ENCODE measurements at places on chromosomes 11 and 22.
A peak's percentile ranks its signal among the peaks of the same experiment; 100 is the strongest.

DNA sequence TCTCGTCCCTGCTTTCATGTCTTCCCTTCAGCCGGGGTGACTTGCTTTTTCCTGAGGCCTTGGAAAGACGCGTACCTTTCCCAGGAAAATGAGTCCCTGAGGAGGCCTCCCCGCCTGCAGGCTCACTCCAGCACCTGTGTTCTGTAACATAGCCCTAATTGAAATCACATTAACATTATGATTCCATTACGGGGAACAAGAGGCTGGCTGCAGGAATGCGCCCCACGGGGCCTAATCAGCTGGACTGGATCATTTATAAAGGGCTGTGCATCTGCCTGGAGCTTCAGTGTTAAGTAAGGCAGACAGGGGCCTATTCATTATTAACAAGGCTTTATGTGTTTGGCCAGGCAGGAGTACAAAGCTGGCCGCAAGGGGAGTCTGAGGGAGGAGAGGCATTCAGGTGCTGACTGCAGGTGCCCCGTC, 41.9 kb upstream of the TSPAN18 start:
- DNase-seq = no peak

GRCh38 chr11:103114836-103115235, 5.6 kb downstream of the DYNC2H1 start:
- no peak for DNase-seq

DNA sequence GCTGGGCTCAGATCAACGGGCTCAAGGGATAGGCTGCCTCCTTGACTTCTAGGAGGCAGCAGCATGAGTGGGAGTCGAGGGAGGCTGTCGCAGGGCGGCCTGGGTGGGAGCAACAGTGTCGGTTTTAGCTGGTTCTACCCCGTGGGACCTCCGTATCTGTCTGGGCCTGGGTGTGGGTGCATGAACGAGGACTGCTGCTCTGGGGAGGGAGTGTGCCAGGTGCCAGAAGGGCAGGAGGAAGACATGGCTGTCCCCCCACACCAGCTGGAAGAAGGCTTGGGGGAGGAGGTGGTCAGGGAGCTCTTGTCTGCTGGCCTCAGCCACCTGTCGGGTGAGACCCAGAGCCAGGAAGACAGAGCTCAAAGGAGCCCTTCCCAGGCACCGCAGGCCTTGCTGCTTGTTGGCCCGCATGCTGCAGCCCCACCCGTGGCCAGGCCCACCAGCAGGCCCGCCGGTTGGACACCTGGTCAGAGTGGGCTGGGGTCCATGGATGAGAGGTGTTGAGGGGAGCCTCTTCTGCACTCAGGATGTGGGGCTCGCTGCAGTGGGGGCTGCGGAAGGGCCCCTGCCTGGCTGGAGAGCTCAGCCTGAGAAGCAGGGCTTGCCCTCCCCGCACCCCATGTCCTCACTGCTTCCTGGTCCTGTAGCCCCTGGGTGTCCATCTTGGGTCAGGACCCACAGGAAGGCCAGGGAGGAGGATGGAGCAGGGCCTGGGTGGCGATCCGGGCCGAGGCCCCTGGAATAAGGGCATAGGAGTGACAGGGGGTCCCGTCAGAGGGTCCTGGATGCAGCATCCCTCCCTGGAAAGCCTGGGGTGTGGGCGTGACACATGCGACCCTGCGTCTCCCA, 3.4 kb downstream of the CEND1 start:
- no peak for DNase-seq

DNA sequence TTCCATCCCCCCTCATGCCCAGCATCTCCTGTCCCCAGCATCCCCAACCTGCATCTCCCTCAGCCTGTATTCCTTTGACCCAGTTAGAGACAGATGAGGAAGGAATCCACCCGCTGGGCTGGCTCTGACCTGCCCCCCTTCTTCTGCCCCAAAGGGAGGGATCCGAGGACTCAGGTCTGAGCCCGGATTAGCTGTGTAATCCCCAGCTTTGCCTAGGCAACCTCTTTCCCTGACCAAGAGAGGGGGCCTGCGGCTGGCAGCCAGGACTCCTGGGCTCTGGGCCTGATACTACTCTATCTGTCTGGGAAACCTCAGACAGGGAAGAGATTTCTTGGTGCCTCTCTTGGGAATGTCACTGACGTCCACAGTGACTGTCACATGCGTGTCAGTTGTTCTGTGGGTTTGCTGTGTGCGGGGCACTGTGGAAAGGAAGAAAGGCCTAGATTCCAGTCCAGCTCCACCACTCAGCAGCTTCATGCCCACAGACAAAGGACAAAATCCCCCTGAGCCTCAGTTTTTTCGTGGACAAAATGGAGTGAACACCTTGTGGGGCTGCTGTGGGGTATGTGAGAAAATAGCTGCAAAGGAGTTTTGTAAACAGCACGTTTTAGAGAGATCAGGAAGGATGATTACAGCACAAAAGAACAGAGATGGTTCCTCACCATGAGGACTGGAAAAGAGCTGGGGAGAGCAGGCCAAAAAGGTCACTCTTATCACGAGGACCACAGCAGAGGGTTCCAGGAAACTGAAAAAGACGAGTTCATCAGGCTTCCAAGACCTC, 1.3 kb upstream of the NDUFV1 start:
- no peak for DNase-seq

- peak; percentile 17 for DNase-seq
Measured at GRCh38 chr11:75260396-75261170, 20.0 kb downstream of the TPBGL start.

DNA sequence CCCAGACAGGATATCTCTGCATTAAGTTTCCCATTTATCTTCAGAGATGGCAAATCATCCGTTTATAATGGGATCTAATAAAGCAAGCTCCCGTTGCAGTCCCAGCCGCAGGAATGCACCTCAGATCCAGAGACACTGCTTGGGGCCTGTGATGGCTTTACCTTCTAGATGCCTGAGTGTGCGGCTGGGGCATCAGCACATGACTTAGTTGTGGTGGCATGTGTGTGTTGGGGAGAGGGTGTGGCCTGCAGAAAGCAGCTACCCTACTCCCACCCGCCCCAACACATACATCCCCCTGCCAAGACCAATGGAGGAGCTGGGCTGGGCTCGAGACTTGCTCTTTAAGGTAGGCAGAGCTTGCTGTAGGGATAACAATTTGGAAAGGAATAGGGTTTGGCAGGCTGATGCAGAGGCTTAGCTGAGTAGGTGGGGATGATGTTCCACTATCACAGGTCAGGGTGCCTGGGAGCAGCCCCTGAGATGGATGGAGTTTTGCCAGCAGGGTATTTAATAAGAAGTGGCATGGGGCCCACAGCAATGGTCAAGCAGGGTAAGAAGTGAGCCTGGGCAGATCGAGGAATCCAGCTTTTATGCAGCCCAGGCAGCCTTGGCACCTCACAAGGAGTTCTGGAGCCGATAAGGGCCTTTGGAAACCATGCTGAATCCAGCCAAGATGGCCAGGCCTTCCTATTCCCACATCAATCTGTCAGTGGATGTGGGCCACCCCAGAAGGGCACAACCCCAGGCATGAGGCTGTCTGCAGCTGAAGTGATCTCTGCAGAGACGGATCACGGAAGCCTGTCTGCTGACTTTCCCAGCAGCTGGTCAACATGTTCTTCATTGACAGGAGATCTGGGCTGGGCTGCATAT, 601.3 kb downstream of the BUD13 start:
- DNase-seq = no peak

- DNase-seq = no peak
Measured at GRCh38 chr11:64340671-64341335, 799 bp downstream of the CCDC88B start.

GRCh38 chr22:24323233-24323632, 52.6 kb downstream of the SPECC1L start:
- no peak for DNase-seq

GRCh38 chr11:41935241-41935640, 475.8 kb upstream of the LRRC4C start:
- DNase-seq = no peak

DNA sequence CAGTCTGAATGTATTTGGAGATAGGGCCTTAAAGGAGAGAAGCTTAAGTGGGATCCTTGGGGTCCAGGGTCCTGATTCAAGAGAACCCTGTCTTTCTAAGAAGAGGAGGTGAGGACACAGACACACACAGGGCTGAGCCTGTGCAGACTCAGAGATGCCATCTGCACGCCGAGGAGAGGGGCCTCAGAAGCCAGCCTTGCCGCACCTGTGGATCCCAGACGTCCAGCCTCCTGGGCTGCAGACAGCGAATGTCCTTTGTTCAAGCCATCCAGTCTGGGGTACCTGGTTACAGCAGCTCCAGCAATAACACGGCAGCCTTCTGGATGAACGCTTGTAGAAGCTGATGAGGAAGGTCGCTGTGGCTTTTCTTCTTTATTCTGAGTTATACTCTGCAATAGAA, 1086.1 kb downstream of the BRD1 start:
- DNase-seq = no peak

DNA sequence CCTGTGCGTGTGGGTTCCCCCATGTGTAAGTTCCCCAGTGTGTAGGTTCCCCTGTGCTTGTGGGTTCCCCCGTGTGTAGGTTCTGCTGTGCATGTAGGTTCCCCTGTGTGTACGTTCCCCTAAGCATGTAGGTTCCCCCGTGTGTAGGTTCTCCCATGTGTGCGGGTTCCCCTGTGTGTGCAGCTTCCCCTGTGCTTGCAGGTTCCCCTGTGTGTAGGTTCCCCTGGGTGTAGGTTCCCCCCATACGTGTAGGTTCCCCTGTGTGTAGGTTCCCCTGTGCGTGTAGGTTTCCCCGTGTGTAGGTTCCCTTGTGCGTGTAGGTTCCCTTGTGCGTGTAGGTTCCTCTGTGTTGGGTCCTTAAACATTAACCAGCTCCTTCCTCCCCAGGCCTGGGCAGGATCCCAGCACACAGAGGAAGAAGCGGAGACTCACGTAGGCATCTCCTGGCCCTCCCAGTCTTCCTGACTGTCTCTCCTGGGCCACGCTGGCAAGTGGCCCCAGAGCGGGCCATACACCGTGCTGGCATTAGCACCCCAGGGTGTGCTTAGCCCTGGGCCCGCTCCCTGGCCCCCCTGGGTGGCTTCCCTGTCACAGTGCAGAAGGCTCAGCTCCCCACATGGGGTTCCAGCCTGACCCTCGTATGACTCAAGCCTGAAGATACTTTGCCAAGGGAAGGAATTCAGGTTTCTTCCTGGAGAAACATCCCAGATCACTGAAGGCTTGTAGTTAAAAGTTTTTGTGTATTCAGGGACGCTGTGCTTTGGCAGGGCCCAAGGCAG, 2.8 kb upstream of the GRAMD4 start:
- no peak for DNase-seq

DNA sequence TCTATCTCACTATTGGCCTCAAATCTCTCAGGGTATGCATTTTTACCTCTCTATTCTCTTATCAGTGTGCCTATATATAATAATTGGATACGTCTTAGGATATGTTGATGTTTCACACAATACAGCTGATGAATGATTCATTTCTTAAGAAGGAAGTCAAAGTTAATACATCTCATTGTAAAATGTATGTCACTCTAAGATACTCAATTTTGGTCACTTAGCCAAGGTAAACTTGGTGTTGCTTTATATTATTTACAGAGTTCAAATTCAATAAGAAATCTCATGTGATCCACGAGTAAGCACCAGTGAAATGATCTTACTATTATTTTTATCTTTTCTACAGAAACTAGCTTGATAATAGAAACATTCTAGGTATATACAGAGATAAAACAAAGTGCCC, 1266.5 kb downstream of the JRKL start:
- DNase-seq = no peak

- no peak for DNase-seq
Measured at GRCh38 chr22:27196606-27197005, 539.2 kb downstream of the MIAT start.

GRCh38 chr22:45905924-45906865, 70.8 kb downstream of the WNT7B start:
- no peak for DNase-seq

DNA sequence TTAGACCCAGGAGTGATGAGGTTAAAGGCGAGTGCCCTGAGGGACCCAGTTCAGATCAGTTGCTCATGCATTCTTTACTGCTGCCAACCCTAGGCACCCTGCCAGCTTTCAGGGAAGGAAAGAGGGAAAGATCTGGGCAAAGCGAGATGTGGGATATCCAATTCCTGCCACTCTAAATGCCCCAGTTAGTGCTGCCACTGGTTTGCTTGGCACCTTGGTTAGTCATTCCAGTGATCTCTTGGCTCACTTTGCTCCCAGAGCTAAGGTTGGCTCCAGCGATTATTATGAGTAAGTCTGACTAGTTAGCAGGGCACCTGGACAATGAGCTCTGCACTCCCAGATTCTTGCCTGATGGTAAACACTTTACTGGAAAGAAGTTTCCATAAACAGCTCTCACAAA, 85.0 kb downstream of the INSC start:
- no peak for DNase-seq

DNA sequence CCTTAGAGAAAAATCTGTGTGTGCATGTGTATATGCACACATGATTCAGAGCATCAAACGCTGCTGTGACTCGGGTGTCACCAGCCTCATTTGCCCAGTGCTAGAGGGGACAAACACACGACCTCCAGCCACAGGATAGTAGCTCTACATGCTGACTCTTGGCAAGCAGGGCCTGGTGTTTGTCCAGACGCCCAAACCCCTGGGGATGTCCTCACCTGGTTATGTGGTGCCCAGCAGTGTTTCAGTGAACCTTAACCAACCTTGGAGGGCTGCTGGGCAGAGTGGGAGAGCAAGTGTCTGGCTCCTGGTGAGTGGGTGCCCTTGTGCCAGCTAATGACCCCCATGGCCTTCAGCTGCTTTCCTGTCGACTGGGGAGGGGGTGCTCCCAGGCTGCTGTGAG, 26.7 kb downstream of the IGLL1 start:
- peak; percentile 1 for DNase-seq

DNA sequence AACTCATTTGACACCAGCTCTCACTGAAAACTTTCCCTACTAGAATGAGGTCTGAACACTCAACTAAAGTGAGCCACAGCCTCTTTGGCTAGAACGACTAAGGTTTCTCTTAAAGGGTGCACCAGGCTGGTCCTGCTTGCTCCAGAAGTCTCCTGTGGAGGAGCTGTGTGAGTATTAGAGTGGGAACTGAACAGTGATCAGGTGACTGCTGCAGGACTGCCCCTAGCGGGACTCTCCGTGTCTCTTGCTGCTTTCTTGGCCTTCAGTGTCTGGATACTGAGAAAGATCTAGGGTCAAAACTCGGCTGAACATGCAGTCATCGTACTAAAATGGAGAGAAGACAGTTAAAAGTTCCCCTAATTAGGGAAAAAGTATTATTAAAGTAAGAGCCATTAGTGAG, 34.6 kb downstream of the FAM118A start:
- no peak for DNase-seq

- no peak for DNase-seq
Measured at GRCh38 chr11:120105576-120105975, 32.3 kb downstream of the TRIM29 start.

- DNase-seq = no peak
Measured at GRCh38 chr11:78535920-78536319, 38.7 kb downstream of the NARS2 start.
